ENCODE measurements at places on chromosomes 2 and 18.

GRCh38 chr18:9596226-9596625, 18.1 kb downstream of the PPP4R1 start:
- DNase-seq, result no peak

- no peak for DNase-seq
Measured at GRCh38 chr2:63837036-63837594, 4.6 kb upstream of the UGP2 start.

- no peak for DNase-seq
Measured at GRCh38 chr2:43941359-43941758, 54.4 kb downstream of the LRPPRC start.

DNA sequence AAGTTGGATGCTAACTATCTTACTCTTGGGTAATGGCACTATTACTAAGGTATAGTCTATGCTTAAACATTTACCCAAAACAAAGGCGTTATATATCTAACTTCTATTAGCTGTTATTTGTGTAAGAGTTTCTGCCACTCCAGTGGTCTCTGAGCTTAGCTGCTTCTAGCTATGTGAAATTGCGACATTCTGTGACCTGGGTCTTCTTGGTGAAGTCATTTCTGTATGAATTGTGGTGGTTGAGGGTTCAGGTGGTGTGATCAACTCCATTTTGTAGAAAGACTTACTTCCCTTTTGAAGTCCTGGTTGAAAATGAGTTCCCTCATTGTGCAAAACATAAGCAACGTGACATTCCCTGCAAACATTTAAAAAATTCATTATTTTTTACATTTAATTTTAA, 221.6 kb downstream of the PIK3C3 start:
- no peak for DNase-seq

- no peak for DNase-seq
Measured at GRCh38 chr18:3269241-3269913, 7.4 kb downstream of the MYL12B start.

GRCh38 chr2:128160616-128161275, 69.7 kb downstream of the UGGT1 start:
- no peak for DNase-seq

DNA sequence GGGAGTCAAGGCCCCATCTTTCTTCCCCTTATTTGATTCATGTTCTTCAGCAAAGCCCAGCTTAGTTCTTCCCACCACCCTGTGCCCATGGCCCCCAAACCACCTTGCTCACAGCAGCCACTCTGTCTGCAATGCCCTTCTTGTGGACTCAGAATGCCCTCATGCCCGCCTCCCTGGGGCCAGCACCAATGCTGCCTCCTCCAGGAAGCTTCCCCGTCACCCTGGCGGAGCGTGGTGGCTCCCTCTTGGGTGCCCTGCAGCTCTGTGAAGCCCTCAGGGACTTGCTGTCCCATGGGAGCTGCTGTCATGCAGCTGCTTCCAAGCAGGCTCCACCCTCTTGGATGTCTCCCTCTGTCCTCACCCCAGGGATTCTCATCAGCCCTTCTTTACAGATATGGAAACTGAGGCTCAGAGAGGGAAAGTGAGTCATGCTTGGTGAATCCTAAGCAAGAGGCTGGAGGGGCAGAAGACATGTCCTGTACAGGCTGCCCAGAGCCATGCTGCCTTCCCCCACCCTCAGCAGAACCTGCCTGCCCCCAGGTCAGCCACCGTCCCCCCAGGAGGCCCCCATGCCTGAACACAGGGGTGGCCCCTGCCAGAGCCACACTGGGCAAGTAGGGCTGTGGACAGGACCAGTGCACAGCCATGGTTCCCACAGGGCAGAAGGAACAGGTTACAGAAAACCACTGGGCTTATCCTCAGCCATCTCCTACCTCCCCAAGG, 11.8 kb upstream of the DUSP2 start:
- no peak for DNase-seq

- no peak for DNase-seq
Measured at GRCh38 chr18:43760010-43760409, 482.7 kb upstream of the SYT4 start.

Data from stimulated activated CD8-positive, alpha-beta memory T cell treated with anti-CD3 and anti-CD28 coated beads, Interleukin-7, amount 100 ng/mL, for 4 hours (primary cell).